ENCODE measurements at places on chromosomes 3 and 15.

GRCh38 chr3:126422121-126422520, 27.4 kb downstream of the CFAP100 start:
- no peak for DNase-seq

- no peak for DNase-seq
Measured at GRCh38 chr3:107092121-107092520, 285.1 kb upstream of the CCDC54 start.

DNA sequence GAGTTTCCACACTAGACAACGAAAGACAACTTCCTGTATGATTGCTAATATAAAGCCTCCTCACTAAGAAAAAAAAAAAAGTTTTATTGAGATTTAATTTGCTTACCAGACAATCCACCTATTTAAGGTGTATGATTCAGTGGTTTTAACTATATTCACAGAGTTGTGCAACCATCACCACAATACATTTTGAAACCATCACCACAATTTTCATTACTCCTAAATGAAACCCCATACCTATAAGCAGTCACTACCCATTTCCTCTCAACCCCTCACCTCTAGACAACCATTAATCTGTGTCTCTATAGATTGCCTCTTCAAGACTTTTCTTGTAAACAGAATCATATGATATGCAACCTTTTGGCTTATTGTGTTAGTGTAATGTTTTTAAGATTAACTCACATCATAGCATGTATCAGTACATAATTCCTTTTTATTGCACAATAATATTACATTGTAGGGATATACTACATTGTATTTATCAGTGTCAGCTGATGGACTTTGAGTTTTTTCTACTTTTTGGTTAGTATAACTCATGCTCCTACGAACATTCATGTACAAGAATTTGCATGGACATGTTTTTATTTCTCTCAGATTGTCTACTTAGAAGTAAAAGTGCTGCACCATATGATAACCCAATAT, 339.7 kb downstream of the NLGN1 start:
- no peak for DNase-seq

DNA sequence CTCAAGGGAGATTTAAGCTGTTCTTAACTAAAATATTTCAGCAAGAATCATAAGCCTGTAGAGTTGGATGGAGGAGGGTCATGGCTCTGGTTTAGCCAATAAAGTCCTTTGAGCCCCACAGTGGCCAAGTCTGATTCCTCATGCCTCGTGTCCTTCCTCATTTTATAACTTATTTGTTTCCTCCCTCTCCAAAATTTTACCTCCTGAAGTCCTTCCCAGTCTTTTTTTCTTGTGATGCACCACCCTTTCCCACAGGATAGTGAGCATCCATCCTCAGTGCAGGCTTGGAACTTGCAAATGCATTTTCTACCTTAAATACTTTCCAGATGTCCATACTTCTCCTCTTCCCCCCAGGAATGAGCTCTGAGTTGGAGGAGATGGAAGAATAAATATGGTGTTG, 162.7 kb upstream of the AGTR1 start:
- DNase-seq, result no peak
